ENCODE measurements at places on chromosomes 13 and 19.
A peak's percentile ranks its signal among the peaks of the same experiment; 100 is the strongest.

DNA sequence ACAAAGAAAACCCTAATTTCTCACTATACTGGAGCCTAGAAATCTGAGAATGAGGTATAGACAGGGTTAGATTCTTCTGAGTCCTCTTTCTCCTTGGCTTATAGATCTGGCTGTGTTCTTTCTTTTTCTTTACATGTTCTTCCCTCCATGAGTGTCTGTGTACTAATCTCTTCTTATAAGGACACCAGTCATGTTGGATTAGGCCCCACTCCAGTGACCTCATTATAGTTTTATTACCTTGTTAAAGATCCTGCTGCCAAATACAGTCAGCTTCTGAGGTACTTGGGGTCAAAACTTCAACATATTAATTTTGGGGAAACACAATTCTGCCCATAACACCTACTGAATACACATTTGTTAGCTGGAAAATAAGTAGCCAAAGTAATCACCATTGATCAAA is 302.6 kb downstream of the PCDH9 start:
- no peak for DNase-seq

DNA sequence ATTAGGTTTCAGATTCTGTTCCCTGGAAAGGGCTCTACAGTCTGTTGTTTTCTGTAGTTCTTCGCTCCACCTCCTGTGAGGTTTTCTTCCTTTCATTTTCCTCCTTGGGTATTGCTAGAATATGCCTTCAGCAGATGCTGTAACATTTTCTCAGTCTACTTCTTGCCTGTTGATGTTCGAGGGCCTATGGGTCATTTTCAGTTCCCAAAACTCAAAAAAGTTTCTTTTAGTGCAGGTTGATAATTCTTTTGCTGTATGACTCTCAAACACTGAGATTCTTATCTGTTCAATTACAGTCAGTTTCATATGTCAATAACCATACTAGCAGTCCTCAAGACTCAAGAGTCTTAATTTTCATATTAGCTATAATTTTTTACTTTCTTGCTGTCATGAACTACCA is 268.3 kb downstream of the RFC3 start:
- DNase-seq = no peak

GRCh38 chr13:74134777-74135325 is 647 bp upstream of the KLF12 start:
- DNase-seq = peak; percentile 78

DNA sequence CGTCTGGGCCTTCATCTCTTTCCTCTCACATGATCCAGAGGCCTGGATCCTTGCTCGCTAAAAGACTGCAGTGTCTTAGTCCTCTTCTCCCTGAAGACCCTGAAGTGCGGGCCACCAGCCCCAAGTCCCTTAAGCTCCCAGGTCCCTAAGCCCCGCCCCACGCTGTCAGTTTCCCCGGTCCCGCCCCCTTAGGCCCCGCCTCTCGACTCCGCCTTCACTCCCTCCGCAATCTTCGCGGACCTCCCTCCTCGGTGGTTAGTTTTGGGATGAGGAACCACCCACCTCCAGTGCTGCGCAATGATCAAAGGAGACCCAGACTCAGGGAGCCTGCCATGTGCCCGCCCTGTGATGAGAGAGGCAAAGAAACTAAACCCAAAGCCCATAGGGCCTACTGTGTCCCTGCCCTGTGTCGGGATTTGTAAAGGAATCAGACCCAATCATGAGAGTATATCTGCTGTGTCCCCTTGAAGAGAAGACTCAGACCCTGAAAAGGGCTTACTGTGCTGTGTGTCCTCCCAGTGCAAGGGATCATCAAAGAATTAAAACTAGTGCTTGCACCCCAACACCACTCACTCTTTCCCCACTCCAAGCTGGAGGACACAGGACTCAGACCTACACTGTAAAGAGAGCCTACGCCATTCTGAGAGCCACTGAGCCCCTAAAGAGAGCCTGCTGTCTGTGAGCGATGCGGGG is 3.0 kb upstream of the COX6B1 start:
- peak; percentile 31 for DNase-seq

GRCh38 chr13:20118268-20119140 is 42.3 kb downstream of the GJA3 start:
- DNase-seq = no peak

- DNase-seq = no peak
These were observed 82.5 kb downstream of the DHRS12 start for GRCh38 chr13:51721496-51721895.

DNA sequence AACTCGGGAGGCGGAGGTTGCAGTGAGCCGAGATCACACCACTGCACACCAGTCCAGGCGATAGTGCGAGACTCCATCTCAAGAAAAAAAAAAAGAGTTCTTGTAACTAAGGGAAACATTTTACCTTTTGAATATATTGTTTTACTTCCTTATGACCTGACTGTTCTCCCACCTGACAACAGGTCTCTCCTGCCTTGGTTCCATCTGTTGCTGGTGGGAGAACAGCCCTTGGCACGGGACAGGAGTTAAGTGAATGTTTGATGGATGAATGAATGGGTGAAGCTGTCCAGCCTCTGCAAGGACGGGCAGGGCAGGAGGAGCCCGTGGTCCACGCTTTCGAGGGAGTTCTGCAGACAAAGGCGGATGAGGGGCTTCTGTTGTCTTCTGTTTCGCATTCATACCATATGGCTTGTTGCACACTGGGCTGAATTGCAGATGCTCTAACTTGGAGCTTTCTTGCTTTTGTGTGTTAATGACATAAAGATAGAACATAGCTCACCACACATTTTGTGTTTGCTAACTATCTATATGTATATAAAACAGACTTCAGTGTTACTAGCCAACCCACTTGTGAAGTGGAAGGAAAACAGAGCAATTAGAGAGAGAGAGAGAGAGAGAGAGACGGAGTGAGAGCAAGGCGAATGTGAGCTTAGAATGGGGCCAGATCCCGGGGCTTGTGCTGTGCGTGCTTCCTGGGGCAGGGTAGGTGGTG is 16.2 kb upstream of the CCNE1 start:
- no peak for DNase-seq

DNA sequence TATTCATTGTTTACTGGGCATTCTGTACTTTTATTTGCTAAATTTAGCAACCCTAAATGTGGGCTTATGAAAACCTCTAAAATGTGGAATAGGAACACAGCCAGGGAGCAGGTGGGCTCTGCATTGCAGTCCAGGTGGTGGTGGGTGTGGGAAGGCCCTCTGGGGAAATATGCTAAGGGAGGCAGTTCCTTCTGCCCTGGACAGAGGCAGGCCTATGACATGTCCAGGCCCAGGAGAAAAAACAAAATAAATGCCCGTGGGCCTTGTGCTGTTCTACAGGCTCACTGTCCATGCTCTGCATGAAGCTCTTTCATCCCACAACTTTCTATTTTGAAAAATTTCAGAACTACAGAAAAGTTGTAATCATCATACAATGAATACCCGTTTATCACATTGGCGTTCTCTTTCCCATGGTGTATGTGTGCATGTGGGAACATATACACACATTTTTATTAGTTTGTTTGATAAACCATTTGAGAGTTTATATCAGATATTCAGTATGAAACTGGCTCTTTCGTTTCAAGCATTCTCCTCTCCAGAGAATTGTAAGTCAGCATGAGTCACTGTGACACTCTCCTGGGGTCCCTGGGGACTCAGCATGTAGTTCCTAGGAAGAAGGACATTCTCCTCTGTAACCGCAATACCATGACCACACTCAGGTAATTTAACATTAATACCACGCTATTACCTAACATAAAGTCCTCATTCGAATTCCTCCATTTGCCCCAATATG is 505.3 kb downstream of the COG6 start:
- DNase-seq = no peak

DNA sequence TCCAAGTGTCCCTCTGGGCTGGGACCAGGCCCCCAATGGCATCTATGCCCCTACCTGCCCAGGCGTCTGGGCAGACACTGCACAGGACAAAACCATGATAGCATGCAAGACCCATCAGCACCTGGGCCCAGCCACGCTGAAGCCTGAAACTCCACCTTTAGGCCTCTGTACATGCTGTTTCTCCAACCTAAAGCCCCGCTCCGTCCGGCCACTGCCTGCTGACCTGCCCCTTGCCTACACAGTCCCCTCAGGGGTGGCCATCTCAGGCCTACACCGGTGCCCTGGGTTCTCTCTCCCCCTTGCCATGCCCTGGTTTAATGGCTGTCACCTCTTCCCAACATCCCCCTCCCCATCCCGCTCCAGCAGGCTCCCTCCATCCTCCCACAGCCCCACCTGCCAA is 15.3 kb downstream of the GJA3 start:
- no peak for DNase-seq

DNA sequence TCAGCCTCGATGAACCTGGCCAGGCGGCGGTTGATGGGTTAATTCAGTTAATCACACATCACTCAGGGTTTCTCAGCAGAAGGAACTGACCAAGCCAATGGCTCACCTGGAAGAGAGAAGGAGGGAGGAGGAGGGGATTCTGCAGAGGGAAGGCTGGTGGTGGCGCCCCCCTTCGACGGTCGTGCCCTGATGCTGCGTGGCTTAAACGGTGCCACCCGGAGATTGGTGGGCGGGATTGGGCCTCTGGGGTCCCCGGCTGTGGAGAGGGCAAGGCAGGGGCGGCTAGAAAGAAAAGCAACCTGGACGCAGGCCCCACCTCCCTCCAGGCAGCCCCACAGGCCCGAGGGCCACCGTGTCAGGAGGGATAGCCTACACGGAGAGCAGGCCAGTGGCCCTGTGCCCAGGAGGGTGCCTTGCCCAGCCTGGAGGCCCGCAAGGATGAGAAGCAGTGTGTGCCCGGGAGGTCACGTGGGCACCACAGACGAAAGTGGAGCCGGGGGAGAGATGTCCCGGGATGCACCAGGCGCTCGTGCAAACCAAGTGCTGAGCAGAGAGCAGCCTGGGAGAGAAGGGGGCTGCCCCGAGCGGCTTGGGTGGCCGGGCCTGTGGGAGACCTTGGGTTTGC is 16.0 kb downstream of the CSNK1G2 start:
- no peak for DNase-seq

GRCh38 chr13:32234914-32235313 is 80.2 kb downstream of the ZAR1L start:
- no peak for DNase-seq

DNA sequence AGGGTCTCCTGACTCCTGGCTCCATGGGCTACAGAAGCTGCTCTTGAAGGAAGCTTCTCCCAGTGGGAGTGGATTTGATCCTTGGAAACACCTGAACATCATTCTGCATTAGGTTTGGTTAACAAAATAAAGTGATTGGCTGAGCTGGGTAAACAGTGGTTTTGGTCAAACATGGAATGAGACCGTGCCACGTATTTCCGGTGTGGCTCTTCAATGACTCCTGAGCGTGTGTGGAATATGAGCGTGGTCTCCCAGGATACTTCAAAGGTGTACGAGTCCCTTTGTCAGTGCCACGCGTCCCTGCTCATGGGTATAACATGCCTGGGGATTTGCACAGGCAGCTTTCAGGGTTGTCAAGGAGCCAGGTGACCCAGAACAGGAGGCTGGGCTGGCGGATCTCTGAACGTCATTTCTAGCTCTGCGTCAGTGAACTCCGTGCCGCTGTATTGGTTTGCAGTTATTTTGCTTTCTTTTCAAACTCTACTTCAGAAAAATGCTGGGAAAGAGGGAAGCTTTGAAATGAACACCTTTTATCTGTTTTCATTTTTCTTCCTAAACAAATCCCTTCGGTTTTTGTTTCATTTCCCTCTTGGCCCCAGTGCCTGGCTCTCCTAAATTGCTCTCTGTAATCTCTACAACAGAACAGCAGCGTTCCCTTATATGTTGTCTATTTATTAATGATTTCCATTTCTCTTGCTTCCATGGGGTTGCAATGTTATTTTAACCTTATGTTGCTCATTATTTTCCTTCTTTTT is 26.3 kb upstream of the GJB6 start:
- peak; percentile 18 for DNase-seq

DNA sequence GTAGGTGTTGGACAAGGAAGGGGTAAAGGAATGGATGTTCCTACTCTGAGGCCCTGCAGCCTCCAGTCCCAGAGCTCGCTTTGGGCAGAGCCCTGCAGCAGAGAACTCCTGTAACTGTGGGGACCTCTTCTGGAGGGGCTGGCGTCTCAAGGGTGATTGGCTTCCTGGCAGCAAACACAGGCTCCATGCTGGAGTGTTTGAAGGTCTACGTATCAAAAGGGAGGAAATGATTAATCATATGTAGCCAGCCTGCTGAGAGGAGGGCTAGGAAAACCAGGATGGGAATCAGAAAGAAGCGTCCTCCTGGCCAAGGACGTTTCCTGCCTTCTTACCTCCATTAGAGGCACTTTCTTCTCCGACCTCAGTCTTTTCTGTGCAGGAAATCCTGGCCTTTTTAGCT is 208.5 kb downstream of the TSHZ3 start:
- DNase-seq = no peak

- no peak for DNase-seq
These were observed 97.0 kb upstream of the MBNL2 start for GRCh38 chr13:97124915-97125809.

DNA sequence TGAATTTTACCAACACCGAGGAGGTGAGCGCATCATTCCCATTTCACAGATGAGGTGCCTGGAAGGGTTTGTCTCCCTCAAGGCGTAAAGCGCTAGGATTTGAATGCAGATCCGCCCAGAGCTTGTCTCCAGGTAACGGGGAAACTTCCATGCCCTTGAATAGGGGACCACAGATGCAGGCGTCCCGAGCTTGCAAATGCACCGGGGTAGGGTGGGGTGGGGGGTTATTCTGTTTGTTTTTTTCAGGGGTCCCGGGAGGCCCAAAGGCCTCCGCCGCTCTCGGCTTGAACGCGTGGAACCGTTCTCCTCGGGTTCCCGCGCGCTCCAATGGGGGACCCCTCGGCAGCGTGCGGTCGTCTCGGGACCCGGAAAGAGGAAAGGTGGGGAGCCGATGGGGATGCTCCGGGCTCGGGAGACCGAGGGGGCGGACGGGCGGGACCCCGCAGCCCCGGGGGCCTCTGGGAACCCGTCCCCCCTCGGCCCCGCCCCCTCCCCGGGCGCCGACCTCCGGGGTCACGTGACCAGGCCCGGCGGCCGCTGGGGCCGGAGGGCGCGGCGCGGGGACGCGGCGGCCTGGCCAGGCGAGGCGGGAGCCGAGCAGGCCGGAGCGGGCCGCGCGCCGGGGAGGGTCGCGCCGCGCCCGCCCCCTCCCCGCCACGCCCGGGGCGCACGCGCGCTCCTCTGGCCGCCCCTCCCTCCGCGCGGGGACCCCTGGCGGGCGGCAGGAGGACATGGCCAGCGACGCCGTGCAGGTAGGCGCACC is at the start of gene PKN1:
Gene PKN1 (plus strand): TSS at position 516 of the 763 bp plus-strand sequence. CDS start 216 bp downstream, at position 732.
- DNase-seq = peak; percentile 49

DNA sequence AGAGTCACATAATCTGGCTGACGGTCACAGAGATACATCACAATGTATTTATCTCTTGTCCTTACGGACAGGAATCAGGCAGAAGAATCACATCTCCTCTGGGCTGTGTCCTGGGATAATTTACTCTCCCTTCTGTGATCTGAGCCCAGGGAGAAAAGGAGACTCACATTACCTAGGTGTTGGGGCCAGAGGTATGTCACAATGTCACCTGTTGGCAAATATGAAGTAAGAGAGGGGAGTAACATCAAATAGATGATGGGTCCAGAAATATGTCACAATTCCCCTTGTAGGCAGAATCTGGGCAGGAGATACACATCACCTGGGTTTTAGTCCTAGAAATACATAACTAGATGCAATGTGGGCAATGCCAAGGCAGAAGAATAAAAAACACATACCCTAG is 67.2 kb downstream of the ZNF726 start:
- DNase-seq = no peak

- DNase-seq = no peak
These were observed 22.3 kb downstream of the DPF1 start for GRCh38 chr19:38201731-38202130.

Data from NCI-H1092 (cell line).